ENCODE measurements at places on chromosomes 3 and 15.

GRCh38 chr15:47366884-47367283 is 350.4 kb upstream of the SEMA6D start:
- no peak for DNase-seq

DNA sequence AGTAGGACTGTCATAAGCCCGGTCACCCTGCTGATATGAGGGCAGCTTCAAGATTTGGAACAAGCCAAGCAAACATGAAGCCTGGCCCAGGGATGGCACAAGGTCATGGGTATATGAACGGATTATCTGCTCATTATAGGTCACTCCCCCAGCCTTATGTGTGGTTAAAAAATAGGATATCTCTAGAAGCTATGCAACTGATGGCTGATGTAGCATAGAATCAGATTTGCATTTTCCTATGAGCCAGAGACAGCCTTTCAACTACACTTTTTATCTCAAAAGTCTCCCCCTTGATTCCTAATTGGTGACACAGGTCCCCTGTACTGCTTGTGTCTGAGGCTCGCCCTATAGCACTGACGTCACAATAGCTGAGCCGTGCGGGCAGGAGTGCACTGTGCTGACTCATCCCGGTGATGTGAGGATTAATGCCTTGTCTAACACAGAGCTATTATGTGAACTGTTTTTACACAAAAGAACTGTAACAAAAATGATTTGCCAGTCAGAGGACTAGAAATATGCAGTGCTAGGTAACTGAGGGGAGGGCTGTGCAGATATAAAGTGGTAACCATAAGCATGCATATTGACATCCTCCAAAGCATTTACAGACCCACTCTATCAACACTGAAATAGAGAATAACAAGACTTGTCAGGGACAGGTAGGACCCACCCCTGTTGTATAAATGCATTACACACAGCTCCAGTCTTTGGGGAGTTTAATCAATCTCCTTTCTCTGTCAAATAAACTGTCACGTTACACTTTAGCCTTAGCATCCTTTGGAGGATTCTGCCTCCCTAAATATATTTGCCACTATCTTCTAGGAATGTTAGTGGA is 204.9 kb downstream of the TIGIT start:
- DNase-seq, result no peak

- DNase-seq, result no peak
These were observed 22.0 kb downstream of the RBP1 start for GRCh38 chr3:139517321-139518065.

- DNase-seq, result no peak
These were observed 571.2 kb upstream of the CFAP20DC start for GRCh38 chr3:59621037-59621436.

GRCh38 chr3:143120716-143121240 is 1.2 kb downstream of the CHST2 start:
- DNase-seq, result no peak

GRCh38 chr15:80071652-80072051 is 12.2 kb downstream of the ZFAND6 start:
- DNase-seq, result no peak

- DNase-seq, result no peak
These were observed 620.2 kb downstream of the ZBBX start for GRCh38 chr3:166759736-166760513.

DNA sequence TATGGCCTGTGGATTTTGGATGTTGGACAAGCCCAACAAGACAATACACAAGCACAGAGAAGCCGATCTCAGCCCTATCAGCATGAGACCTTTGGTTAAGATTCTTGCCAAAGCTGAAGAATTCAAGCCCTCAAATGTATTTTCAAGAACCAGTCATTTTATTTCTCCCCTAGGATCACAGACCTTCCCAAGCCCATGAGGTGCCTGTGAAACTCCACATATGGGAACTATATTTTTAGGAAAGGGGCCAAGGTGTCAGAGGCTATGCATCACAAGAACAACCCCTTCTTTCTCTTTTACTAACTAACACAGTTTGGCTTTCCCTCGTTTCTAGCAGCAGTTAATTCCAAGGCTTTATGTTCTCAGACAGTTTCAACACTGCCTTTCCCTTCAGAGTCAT is 364.5 kb downstream of the MAGI1 start:
- no peak for DNase-seq

DNA sequence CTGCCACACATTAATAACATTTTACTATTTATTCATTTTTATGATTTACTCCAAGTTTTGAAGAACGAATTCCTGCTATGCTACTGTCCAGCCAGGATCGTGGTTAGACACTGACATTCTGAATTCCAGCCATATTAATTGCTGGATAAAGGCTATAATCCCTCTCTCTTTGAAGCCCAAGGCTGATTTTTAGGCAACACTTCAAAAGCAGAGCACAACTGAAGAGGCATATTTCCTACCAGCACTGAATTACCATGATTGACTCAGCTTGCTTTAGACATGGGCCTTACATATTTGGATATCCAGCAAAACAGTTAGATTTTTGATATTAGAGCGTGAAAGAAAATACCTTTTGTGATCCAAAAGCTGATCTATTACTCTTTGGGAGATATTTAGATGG is 205.0 kb downstream of the ZIC1 start:
- no peak for DNase-seq

GRCh38 chr3:50161320-50161719 is 6.2 kb downstream of the SEMA3F start:
- no peak for DNase-seq

GRCh38 chr3:122064326-122064725 is 9.2 kb downstream of the CD86 start:
- no peak for DNase-seq

DNA sequence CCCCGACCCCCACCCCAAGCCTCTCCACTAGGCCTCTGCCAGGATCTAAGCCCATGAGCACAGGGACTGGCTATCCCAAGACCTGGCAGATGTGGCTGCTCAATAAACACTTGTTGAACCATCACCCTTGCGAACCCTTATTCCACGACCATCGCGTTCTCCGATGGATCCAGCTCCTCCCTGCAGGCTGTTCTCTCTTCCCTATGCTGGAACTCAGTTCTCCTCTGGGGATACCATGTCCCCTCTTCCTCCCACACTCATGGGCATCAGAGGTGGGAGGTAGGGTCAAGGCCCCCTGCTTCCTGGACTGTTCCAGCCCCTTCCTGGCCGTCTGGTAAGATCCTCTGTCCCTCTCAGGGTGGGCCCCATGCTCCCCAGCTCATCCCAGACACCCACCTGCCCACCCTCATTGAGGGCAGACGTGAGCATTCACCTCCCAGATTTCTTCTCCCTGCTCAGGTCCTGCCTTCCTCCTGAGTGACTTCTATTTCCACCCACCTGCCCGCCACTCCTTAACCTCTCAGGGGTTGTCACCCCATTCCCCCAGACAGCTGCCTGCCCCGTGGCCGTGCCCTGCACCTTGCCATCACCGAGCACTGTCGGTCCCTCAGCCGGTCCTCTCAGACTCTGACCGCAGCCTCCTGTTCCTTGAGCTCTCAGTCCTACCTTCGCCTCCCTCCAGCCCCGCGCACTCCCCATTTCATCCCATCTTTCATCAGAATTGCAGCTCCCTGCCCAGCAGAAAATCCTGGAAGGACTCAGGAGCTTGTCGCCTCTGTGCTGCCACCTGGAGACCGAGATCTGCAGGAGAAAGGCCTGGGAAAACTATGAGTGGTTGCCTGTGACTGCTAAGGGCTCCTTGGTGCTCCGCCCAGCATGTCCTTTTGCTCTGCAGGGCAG is 42.0 kb downstream of the PML start:
- DNase-seq, result no peak

- no peak for DNase-seq
These were observed 25.0 kb downstream of the TMPRSS7 start for GRCh38 chr3:112059497-112059896.

DNA sequence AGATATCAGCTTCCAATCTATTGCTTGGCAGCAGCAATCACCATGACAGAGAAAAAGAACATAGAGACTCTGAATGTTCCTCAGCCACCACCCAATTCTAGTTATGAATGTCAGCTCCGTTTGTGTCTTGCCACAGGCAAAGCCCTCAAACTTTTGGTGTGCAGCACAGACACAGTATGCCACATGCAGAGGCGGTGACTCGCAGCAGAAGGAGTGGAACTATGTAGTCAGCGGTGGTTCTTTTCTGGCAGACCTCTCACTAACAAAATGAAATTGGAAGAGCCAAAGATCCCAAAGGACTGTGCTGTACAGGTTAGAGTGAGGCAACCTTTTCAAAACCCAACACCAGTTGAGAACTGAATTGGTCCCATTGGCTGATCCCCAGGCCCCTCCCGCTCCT is 220.9 kb downstream of the SLC9A9 start:
- DNase-seq, result no peak

GRCh38 chr3:166248784-166249183 is 411.6 kb upstream of the BCHE start:
- DNase-seq, result no peak

DNA sequence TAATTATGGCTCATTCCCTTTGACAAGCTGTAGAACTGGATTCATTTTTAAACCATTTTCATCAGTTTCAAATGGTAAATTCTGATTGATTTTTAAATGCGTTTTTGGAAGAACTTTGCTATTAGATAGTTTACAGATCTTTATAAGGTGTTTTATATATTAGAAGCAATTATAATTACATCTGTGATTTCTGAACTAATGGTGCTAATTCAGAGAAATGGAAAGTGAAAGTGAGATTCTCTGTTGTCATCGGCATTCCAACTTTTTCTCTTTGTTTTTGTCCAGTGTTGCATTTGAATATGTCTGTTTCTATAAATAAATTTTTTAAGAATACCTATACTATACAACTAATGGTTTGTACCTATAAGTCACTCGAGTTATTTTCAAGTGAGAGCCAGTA is 62.7 kb downstream of the PXYLP1 start:
- DNase-seq, result no peak

DNA sequence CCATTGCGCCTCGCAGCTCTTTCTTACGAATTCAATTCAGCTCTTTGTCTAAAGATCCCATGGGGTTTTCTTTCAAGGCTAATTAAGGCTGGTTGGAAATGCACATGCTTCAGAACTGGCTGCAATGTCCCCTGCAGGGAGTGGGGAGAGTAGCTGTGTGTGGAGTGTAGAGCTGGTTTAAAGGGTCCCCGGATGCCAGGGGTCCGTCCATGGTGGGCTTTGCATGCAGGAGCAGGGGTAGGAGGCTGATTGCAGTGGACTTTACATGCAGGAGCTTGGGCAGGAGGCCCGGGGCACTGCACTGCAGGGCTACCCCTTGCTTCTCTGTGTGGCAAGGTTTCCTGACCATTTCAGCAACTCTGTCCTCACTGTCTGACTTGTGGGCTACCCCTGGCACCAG is 261.6 kb upstream of the LYSMD4 start:
- no peak for DNase-seq

- DNase-seq, result no peak
These were observed 811 bp downstream of the C3orf52 start for GRCh38 chr3:112086875-112087524.

- no peak for DNase-seq
These were observed at the start of gene MME for GRCh38 chr3:155079746-155080487. Gene MME (plus strand): TSS chr3:155080319. CDS start chr3:155084168, 3,849 bp downstream.

DNA sequence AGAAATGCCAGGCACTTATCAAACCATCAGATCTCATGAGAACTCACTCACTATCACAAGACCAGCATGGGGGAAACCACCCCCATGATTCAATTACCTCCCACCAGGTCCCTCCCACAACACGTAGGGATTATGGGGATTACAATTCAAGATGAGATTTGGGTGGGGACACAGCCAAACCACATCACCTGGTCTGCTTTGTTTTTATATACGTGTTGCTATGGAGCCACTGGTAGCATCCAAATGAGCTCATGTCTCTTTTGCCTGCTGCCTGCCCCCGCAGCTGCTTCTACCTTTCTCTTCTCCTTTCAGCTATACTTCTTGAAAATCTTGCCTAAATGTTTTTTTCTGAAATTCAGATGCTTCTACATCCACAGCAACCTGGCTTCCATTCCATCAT is 26.8 kb upstream of the PCOLCE2 start:
- no peak for DNase-seq

- DNase-seq, result no peak
These were observed 8.8 kb upstream of the B3GNT5 start for GRCh38 chr3:183244219-183244618.

GRCh38 chr15:82999905-83000671 is 11.4 kb downstream of the C15orf40 start:
- no peak for DNase-seq

GRCh38 chr15:73948396-73948795 is 22.1 kb downstream of the LOXL1 start:
- DNase-seq, result no peak

DNA sequence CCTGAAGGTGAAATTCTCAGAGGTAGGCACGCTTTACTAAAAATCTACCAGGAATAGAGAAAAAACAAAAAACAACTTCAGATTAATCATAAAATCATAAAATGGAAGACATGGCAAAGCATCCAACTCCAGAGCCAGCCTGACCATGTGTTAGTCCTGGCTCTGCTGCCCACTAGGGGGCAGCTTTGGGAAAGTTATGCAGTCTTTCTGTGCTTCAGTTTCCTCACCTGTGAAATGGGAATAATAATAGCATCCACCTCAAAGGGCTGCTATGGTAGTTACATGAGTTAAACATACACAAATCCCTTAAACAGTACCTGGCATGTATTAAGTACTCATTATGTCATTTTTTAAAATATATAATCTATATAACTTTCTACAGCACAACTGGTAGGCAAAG is 52.3 kb downstream of the WNT5A start:
- no peak for DNase-seq

DNA sequence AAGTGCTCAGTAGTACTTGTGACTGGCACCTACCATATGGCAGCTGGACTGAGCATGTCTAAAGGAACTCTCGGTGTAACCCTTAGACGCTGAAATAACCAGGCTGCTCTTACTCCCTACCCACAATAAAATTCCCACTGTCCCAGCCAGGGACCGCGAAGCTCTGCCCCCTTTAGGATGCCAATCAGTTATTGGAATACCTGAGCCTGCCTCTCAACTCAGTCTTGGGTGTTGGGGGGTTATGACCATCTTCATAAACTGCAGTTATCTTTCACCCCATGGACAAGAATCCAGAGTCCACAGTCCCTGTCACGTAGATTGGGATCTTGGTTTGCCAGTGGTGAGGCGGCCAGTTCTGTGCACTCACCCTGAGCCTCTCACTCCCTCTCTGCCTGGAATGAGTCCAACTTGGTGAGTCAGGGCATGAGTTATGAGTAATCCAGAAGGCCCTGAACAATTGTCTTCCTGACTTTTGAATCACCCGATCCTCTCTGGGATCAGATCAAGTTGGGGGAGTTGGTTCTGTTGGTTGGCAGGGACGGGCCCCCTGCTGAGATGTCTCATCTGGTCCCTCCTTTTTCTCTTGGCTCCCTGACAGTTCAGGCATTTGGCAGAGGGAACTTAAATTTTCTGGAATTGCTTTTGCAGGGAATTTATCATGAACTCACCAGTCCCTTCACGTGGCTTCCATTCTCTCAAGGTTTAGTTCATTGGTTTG is 120.1 kb upstream of the UBE2E1 start:
- DNase-seq, result no peak

- DNase-seq, result no peak
These were observed 35.8 kb downstream of the COL8A1 start for GRCh38 chr3:99674086-99674789.
